Stimulated activated CD4-positive, alpha-beta T cell treated with anti-CD3 and anti-CD28 coated beads, Interleukin-1b, Interleukin-23, amount 100 ng/mL, for 24 hours (primary cell): ENCODE measurements at places on chromosomes 16 and 17.

GRCh38 chr17:36979565-36979941 is 30.8 kb downstream of the AATF start:
- no peak for DNase-seq

- DNase-seq, result no peak
Measured at GRCh38 chr17:10127819-10128425, 70.5 kb downstream of the GAS7 start.

- DNase-seq, result no peak
Measured at GRCh38 chr17:69763503-69763902, 311.5 kb upstream of the KCNJ16 start.

DNA sequence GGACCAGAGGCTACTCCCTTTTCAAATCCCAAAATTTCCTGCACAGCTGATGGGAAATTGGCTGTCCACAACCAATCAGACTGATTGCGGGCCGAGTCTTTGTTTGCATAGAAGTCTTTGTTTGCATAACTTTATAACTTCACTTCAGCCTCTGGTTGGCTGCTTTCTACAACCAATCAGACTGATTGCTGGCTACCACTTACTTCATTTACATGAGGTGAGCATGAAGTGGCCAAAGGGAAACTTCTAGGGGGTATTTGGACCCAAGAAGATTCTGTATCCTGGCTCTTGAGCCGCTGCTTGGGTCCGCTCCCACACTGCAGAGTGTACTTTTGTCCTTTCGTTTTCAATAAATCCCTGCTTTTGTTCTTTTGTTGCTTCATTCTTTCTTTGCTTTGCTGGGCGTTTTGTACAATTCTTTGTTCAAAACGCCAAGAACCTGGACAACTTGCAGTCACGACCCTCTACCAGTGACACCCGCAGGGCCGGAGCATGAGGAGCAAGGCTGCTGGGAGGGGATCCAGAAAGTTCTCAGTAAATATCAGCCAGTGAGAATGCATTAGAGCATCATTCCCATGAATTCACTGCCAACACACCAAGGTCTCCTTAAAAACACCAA is 67.5 kb downstream of the IQCK start:
- no peak for DNase-seq

DNA sequence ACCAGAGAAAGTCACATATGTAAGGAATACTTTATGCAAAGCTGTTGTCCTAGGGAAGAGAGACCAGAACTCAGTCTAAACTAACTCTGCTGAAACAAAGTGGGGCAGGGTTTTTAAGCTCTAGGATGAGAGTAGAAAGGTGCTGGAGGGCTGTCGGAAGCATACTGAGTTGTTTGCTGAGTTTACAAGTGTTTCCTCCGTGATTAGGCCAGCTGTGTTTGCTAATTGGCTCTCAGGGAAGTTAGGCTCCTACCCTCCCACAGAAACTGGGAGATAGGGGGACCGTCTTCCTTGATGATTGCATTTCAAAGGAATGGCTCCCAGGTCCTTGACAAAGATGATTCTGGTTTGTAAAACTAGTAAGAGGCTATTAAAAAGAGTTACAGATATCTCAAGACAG is 24.4 kb upstream of the CRYM start:
- DNase-seq, result no peak

GRCh38 chr17:20063665-20064648 is 54.8 kb downstream of the SPECC1 start:
- no peak for DNase-seq

DNA sequence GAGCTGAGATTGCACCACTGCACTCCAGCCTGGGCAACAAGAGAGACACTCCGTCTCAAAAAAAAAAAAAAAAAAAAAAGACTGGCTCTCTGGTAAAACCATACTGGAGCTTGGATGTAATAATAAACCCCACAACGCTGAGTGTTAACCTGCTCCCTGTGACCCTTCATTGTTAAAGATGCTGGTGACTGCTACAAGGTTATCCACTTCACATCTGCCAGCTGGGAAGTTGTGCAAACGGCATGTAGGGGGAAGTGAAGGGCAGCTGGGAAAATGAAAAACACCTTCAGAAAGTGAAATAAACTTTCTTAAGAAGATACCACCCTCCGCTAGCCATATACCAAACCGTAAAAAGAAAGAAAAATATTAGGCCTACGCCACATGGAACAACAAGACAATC is 131.0 kb upstream of the NUDT7 start:
- no peak for DNase-seq

- DNase-seq, result no peak
Measured at GRCh38 chr16:2471016-2471652, at the start of gene NTN3. NTN3 (plus strand) TSS chr16:2471297; CDS start chr16:2471702, 405 bp downstream.

GRCh38 chr16:17215936-17216335 is 254.8 kb downstream of the XYLT1 start:
- DNase-seq, result no peak

- DNase-seq, result no peak
Measured at GRCh38 chr17:74738051-74738996, 1.3 kb downstream of the RAB37 start.

- DNase-seq, result no peak
Measured at GRCh38 chr16:55534756-55535155, 25.9 kb downstream of the LPCAT2 start.

GRCh38 chr17:62641951-62642350 is 14.5 kb downstream of the MRC2 start:
- no peak for DNase-seq

- DNase-seq, result no peak
Measured at GRCh38 chr16:57038166-57038565, 48.8 kb downstream of the NLRC5 start.

- no peak for DNase-seq
Measured at GRCh38 chr17:11921296-11921695, 76.0 kb downstream of the ZNF18 start.

DNA sequence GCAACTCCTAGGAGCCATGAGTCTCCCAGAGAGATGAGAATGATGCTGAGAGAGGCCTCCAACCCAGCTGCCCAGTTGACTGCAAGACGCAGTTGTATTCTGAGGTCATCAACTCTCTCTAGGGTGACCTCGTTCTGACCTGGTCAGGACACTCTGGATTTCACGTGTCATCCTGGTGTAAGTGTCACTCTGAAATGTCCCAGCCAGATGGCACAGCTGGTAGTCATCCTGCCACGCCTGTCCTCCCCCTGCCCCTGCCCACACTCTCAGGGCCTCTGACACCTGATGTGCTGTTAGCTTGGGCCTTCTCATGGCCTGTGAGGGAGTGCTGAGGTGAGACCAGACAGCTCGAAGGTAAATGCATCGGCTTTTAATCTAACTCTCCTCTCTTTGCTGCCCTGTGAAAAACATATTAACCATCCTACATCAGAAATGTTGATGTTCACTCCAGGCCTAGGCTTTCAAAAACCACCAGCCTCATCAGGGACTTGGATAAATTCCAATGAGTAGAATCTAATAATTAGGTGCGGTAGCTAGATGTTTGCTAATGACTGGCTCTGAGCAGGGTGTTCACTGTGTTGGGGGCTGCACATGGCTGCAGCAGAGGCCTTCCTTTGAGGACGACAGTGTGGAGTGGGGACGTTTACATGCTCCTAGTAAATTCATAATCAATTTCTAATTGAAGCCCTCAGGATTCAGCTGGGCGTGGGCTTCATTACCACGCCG is 13.8 kb downstream of the MLYCD start:
- DNase-seq, result no peak

- no peak for DNase-seq
Measured at GRCh38 chr17:57971572-57971971, 16.4 kb upstream of the CUEDC1 start.

- DNase-seq, result peak; percentile 28
Measured at GRCh38 chr17:36705874-36706731, 104.7 kb downstream of the MRM1 start.

- no peak for DNase-seq
Measured at GRCh38 chr16:11138769-11139325, 117.2 kb downstream of the SOCS1 start.
